Mesothelial cell of epicardium (in vitro differentiated cells): ENCODE measurements at places on chromosomes 16 and 17. TPM values are rescaled to one million over a fixed set of nuclear protein-coding genes. Genes with fewer than 3 reads are reported as not detected.

GRCh38 chr17:82838386-82839063, 1.3 kb downstream of the ZNF750 start:
- H3K4me3 ChIP-seq, result peak overlapping the region; percentile 36
- peaks cover 49% of the 10 kb centered on the region for H3K4me1 ChIP-seq
- DNase-seq, result no peak
- no peaks in the 10 kb centered on the region for H3K36me3 ChIP-seq

DNA sequence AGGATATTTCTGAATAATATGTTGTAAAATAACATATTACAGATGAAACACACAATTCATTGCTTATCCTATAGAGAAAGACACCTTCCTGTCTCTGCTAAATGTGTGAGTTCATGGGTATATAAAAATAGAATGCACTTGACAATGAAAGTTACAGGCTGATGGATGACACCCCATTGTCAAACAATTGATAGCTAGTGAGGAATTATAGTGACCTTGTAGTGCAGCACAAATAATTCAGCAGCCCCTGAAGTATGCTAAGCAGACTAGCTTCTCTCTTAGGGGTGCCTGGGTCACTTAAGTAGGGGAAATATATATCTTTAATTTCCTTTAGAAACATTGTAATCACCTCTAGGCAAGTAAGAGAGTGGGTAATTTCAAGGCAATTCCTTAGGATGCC, 826.2 kb downstream of the CDH8 start:
- H3K27me3 ChIP-seq, result peaks cover 4% of the 10 kb centered on the region
- DNase-seq, result no peak
- peaks cover 23% of the 10 kb centered on the region for H3K4me1 ChIP-seq
- H3K27ac ChIP-seq, result no peak overlapping the region
- H3K36me3 ChIP-seq, result no peaks in the 10 kb centered on the region

DNA sequence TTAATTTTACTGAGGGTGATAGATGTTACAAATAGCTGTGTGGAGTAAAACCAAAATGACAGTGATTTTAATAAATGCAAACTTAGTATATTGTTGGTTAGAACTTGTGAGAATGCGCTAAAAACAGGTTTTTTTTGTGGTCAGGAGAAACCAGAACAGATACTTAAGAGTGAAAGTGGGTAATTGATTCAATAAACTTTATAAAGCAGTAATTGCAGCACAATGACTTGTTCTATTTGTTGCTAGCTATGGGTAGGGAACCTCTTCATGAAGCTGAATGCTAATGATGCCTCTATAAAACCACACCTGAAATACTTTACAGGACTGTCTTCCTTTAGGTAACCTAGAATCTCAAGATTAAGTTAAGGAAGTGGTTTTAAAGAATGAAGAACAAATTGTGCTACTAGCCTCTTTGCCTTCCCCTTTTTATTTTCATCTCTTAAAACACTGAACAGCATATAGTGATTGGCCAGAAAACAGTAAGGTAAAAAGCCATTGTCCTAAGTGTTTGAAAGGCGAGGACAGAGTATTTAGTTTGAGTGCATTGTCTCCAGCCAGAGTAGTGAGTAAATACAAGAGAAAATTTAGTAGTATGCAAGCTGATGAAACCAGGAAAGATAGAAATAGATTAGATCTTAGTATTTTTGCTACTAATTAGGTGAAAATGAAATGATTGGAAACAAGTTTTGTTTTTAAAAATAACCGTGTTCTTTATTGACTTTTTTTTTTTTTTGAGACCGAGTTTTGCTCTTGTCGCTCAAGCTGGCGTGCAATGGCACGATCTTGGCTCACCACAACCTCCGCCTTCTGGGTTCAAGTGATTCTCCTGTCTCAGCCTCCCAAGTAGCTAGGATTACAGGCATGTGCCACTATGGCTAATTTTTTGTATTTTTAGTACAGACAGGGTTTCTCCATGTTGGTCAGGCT, 6.0 kb downstream of the GGNBP2 start:
- peaks cover 22% of the 10 kb centered on the region for H3K4me1 ChIP-seq
- H3K36me3 ChIP-seq, result peaks cover 4% of the 10 kb centered on the region
- no peaks in the 10 kb centered on the region for H3K27me3 ChIP-seq
- no peak overlapping the region for H3K4me3 ChIP-seq
- peak overlapping the region; percentile 54 for H3K27ac ChIP-seq

PRR35 gene
- 0.25 TPM in 1 of 3 replicates, not detected in the others for total RNA-seq

DNA sequence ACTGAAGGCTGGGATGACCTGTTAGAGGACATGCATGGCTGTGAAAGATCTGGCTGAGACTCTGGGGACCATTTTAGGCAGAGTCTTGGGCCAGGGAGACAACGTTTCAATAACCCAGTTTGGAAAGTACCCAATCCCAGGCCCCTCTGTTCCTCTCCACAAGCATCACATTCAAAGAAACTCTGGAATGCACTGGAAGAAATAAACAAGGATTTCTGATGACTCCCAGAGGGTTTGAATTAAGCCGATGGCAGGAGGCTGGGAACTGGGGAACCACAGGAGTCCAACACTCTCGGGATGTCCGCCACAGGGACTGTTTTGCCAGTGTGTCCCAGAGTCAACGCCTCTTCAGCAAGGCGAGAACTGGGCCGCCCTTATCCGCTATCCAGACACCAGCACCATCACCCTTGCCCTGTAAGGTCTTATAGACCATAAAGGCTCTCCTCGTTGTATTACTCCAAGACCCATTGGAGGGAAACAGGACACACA, 3.3 kb downstream of the PMP22 start:
- no peaks in the 10 kb centered on the region for H3K36me3 ChIP-seq
- H3K27ac ChIP-seq, result peak overlapping the region; percentile 97
- H3K4me3 ChIP-seq, result peak overlapping the region; percentile 85
- H3K27me3 ChIP-seq, result peaks cover 80% of the 10 kb centered on the region

ABCC3 gene
- 0.44 to 1.2 TPM (median 0.93 TPM) in 3 replicates for total RNA-seq

DPEP1 gene
- total RNA-seq, result 0.36 to 0.47 TPM (median 0.38 TPM) in 3 replicates

ZNF624 gene
- total RNA-seq, result 11.3 to 11.7 TPM (median 11.7 TPM) in 3 replicates

- H3K27me3 ChIP-seq, result no peaks in the 10 kb centered on the region
- peak overlapping the region; percentile 61 for H3K4me3 ChIP-seq
Observed at GRCh38 chr17:32485261-32486110, 1.3 kb upstream of the CDK5R1 start.

DNA sequence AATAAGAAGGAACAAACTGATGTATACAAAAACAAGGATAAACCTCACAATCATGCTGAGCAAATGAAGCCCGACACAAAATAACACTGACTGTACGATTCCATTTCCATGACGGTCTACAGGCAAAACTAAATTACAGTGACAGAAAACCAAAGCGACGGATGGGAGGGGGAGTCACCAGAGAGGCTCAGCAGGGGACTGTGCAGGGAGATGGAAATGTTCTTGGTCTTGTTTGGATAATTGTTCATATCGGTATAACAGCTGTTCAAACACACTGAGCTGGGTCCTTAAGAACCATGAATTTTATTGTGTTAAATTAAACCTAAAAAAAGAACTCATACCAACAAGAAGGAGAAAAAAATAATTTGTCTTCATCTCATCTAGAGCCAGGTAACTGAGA, 97.8 kb downstream of the NXN start:
- peak overlapping the region; percentile 76 for H3K27ac ChIP-seq
- peaks cover 66% of the 10 kb centered on the region for H3K4me1 ChIP-seq
- H3K27me3 ChIP-seq, result no peaks in the 10 kb centered on the region
- DNase-seq, result no peak
- peaks cover 4% of the 10 kb centered on the region for H3K36me3 ChIP-seq
- no peak overlapping the region for H3K4me3 ChIP-seq

DNA sequence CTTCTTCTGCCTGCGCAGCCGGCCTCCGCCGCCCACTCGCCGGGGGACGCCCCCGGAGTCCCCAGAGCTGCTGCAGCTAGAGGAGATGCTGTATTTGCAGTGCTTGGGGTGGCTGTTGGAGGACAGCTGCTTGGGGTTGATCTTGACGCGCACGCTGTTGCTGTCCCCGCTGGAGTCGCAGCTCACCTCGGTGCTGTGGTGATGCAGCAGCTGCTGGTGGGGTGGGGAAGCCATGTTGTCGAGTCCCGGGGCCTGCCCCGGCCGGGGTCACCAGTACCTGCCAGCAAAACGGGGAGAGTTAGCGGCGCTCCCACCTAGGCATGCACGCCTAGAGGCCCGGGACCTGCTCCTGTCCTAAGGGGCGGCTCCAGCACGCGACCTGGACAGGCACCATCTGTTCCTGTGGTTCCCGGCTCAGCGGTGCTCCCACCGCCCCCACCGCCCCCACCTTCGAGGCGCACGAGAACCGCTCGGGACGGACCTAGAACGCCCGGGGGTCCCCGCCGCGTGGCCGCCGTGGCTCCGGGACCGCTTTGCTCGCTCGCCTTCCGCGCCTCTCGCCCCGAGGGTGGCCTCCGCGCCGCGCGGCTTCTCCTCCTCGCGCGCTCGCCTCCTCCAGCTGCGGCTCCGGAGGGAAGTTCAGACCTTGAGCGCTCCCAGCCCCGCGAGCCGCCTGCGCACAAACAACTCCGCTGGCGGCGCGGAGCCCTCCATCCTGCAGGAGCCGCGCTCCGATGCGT, 863 bp downstream of the ADCY9 start:
- H3K27me3 ChIP-seq, result no peaks in the 10 kb centered on the region
- DNase-seq, result peak; percentile 48
- H3K36me3 ChIP-seq, result peaks cover 7% of the 10 kb centered on the region
- peak overlapping the region; percentile 71 for H3K4me3 ChIP-seq
- no peak overlapping the region for H3K27ac ChIP-seq

DNA sequence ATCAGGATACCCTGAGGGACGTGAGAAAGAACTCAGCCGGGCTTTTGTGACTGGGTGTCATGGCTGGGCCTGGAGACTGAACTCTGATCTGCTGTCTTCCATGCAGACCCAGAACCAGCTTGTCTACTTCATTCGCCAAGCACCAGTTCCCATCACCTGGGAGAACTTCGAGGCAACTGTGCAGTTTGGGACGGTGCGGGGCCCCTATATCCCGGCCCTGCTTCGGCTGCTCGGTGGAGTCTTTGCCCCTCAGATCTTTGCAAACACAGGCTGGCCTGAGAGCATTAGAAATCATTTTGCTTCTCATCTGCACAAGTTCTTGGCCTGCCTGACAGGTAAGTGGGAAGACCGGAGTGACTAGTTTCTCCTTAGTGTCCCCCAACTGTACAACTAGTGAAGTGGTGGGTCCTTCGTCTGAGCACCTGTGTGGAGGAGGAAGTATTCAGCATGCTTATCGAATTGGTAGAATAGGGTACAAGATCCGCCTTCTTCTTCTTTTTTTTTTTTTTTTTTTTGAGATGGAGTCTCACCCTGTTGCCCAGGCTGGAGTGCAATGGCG, 15.5 kb downstream of the DNAH2 start:
- no peak for DNase-seq
- H3K4me3 ChIP-seq, result no peak overlapping the region
- H3K36me3 ChIP-seq, result no peaks in the 10 kb centered on the region
- no peaks in the 10 kb centered on the region for H3K4me1 ChIP-seq

DNA sequence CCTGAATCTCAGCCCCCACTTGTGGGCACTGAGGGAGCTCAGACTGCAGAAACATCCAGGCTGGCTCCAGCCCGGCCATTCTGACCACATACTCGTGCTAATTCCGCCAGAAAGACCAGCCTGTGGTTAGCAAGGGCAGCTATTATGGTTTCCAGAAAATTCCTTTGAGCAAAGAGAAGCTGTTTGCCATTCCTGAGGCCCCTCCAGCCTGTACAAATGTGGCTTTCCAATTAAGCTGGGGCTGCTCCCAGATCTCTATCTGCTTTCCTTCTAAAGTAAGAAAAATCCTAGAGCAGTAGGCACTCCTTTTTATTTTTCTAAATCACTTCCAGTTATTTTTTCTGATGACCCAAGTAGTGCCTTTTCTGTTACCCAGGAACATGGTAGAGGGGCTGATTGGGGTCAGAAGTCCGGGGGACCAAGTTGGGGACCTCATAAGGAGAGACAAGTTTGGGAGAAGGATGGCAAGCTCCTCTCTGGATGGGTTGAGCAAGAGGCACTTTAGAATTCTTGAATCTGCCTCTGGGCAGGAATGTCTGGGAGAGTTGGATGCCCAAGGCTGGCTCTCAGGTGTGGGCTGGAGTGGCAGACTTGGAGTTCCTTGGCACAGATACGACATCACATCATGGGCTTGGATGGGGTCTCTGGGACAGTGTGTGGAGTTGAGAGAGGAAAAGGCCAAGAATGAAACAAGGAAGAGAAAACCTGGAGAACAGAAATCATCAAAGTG, 83.3 kb upstream of the TNRC6C start:
- peaks cover 4% of the 10 kb centered on the region for H3K36me3 ChIP-seq
- no peak for DNase-seq
- peaks cover 8% of the 10 kb centered on the region for H3K27me3 ChIP-seq
- H3K4me3 ChIP-seq, result no peak overlapping the region

DNA sequence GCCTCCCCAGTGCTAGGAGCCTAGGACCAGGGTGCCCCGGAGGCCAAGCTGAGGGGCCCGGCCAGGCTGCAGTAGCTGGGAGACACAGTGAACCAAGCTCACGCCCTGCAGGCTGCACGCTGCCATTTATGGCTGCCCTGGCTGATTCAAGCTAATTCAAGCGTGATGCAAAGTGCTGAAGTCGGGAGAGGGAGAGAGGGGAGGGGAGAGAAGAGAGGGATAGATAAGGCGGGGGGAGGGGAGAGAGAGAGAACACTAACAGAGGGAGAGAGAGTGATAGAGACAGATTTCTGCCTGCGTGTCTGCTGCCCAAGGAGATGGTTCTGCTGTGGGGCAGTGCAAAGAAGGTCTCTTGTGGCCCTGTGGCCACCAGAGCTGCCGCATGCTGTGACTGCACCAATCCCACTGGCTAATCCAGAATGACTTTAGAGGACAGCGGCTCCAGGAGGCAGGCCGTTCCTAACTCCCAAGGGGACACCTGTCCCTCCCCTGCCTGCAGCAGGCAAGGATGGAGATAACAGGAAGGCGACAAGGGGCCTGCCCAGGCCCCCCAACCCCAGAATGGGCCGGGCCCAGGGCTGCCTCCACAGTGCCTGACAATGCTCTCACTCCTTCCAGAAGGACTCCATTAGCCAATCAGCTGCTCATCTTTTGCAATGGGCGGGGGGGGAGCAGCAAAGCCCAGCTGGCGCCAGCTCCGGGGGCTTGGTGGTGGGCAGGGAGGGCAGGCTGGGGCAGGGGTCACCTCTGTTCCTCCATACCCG, 12.9 kb downstream of the MXRA7 start:
- H3K4me3 ChIP-seq, result no peak overlapping the region
- no peak for DNase-seq
- H3K36me3 ChIP-seq, result peaks cover 2% of the 10 kb centered on the region
- H3K4me1 ChIP-seq, result peaks cover 33% of the 10 kb centered on the region

DNAAF8 gene
- 0.45 to 0.84 TPM (median 0.49 TPM) in 3 replicates for total RNA-seq

DNA sequence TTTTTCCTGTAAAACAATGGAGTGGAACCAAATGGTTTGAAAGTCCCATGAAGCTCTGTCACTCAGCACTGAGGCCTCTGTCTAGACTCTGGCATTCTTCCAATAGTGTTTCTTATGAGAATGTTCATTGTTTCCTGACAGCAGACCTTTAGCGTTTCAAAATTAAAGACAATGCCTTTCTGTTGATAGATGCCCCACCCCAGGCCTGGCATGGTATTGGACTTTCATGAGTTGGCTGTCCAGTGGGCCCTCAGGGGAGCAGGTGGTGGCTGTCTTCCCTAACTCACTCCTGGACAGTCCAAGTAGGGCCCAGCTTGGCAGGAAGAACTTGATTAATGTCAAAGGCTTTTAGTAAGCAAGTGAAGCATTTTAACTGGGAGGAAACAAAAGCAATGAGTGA, 186.5 kb upstream of the CCL2 start:
- H3K27me3 ChIP-seq, result peaks cover 11% of the 10 kb centered on the region
- no peak overlapping the region for H3K27ac ChIP-seq
- H3K4me3 ChIP-seq, result no peak overlapping the region
- no peak for DNase-seq
- H3K4me1 ChIP-seq, result no peaks in the 10 kb centered on the region

- peaks cover 16% of the 10 kb centered on the region for H3K4me1 ChIP-seq
- no peak overlapping the region for H3K27ac ChIP-seq
- H3K4me3 ChIP-seq, result no peak overlapping the region
- no peak for DNase-seq
- no peaks in the 10 kb centered on the region for H3K36me3 ChIP-seq
Observed at GRCh38 chr16:55389426-55390073, 65.5 kb downstream of the IRX6 start.
